Ureter (tissue), 1 donor: ENCODE measurements at places on chromosomes 7 and 10. TPM values are rescaled to one million over a fixed set of nuclear protein-coding genes. Genes with fewer than 3 reads are reported as not detected.

STEAP1B gene
- total RNA-seq, result 0.73 TPM

IDI1 gene
- total RNA-seq, result 36.2 TPM

GLI3 gene
- 28.8 TPM for total RNA-seq

SFRP4 gene
- total RNA-seq, result 1.9 TPM

SYT15 gene
- 10.4 TPM for total RNA-seq

PURB gene
- 26.4 TPM for total RNA-seq

OR6V1 gene
- not detected for total RNA-seq

TMEM270 gene
- not detected for total RNA-seq

- no peak for DNase-seq
Measured at GRCh38 chr10:64316416-64316815, 795.2 kb downstream of the REEP3 start.

GRCh38 chr7:21064698-21065648 lies 278.3 kb upstream of the SP8 start:
- no peak for DNase-seq

- no peak for DNase-seq
Measured at GRCh38 chr7:7557252-7557651, 9.4 kb upstream of the MIOS start.

DNA sequence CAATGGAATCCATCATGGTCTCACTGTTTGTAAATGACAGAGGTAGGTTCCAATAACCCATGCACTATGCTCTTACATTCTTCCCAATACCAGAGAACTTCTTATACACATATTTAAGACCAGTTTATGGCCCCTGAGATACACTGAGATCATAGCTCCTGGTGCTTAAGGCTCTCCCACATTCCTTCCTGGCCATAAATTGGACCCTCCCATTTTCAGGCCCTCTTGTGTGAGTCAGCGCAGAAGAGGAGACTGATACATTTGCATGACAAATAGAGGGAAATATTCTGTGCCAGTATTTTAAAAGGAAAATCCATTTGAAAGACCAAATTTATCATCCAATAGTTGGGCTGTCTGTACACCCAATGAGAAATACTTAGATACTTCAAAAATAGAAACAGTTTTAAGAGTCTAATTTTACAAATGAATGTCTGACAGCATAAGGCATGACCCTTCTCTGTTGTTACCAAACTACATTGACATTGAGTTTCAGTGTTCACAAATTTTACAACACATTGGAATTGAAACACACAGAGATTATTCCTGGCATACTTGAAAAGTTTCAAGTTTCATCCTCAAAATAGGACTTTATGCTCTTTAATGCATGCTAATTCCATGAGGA lies 35.3 kb downstream of the SLC16A9 start:
- DNase-seq, result no peak

DNA sequence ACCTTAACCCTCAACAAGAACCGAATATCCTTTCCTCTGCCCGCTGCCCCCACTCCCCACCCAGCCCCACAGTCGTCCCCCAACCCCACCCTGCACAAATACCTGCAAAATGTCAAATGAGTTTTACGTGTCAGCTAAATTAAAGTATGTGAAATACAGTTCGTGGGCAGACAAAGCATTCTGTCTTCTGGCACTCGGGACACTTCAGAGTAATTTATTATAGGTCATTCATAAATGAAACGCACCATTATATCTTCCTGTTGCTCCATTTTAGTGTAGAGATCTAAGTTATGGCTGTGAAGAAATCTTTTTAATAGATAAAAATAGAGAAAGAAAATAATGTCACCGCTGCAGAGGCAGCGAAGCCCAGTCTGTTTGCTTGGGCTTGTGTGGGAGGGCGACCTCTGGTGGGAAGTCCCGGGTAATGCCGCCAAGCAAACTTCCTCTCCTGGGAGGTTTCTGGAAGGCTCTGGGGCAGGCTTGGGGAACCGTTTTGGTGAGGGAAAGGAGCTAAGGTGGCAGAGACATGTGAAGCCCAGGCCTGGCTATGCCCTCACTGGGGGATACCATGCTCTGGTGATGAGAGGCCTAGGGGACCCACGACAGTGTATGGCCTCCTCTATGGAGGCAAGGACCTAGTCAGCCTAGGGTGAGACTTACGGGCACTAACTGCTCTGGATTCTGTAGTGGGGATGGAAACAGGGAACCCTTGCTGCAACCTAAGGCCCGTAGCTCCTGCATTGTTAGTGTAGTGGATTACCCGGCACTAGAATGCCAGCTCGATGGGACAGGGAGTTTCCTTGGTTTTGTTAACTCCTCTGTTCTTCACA lies 604.9 kb downstream of the LRMDA start:
- DNase-seq, result peak; percentile 86

DNA sequence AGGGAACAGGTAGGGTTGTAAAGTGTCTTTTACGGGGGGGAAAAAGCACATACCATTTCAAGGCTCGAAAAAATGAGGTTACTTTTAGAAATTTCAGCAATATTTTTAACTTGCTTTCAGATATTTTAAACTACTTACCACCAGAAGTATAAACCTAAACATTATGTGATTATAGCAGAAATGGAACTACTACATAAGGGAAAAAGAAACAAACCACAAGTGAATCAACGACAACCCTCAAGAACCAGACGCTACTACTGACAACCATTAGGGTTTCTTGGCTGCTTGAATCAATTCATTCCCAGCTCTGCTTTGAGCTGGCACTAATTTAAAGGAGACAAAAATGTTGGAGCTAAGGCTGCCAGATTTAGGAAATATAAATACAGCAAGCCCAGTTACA lies 80.1 kb downstream of the ZFAND4 start:
- DNase-seq, result no peak

DNA sequence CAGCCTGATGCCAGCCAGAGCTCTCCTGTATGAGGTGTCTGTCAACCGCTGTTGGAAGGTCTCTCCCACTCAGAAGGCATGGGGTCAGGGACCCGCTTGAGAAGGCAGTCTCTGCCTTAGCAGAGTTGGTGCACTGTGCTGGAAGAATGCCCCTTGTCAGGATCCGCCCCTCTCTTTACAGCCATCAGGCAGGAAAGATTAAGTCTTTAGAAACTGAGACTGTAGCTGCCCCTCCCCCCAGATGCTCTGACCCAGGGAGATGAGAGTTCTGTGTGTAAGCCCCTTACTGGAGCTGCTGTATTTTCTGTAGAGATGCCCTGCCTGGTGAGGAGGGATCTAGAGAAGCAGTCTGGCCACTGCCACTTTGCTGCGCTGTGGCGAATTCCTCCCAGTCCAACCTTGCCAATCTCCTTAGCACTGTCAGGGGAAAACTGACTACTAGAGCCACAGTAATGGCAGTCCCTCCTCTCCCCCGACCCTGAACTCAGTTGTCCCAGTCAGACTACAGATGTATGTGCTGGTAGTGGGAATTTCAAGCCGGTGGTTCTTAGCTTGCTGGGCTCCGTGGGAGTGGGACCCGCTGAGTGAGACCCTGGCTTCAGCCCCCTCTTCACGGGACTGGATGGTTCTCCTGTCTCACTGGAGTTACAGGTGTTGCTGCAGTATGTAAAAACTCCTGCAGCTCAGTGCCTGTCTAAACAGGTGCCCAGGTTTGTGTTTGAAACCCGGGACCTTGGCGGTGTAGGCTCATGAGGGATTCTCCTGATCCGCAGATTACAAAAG lies 285.5 kb upstream of the ZWINT start:
- DNase-seq, result no peak

- DNase-seq, result no peak
Measured at GRCh38 chr7:7237201-7237977, 55.0 kb downstream of the C1GALT1 start.

- no peak for DNase-seq
Measured at GRCh38 chr10:88987243-88987725, 3.3 kb upstream of the FAS start.

DNA sequence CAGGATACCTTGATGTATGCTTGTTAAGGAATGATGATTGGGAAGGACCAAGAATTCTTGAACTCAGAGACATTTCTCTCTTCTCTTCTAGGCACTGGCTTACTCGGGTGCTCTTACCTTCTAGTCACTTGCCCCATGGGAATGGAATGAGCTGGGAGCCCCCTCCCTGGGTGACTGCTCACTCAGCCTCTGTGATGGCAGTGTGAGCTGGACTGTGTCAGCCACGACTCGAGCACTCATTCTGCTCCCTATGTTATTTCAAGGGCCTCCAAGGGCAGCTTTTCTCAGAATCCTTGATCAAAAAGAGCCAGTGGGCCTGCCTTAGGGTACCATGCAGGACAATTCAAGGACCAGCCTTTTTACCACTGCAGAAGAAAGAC lies 10.7 kb downstream of the ZDHHC16 start:
- no peak for DNase-seq

DNA sequence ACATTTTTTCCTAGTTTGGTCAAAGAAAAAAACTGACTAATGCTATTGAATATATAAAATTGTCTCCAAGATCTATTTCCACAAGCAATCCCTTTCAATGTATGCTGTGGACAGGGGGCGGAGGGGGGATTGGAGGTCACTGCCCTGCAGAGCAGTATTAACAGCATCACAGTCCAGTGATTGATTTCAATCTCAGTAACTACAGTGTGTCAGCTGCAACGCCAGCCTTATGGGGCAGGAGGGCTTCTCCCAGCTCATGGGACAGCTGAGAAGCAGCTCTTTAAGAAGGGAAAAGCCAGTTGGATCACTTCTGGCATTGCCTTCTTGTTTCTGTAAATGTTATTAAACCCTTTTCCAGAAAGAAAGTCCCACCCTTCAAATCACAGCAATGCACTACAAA lies 65.0 kb downstream of the RAPGEF5 start:
- DNase-seq, result no peak

DNA sequence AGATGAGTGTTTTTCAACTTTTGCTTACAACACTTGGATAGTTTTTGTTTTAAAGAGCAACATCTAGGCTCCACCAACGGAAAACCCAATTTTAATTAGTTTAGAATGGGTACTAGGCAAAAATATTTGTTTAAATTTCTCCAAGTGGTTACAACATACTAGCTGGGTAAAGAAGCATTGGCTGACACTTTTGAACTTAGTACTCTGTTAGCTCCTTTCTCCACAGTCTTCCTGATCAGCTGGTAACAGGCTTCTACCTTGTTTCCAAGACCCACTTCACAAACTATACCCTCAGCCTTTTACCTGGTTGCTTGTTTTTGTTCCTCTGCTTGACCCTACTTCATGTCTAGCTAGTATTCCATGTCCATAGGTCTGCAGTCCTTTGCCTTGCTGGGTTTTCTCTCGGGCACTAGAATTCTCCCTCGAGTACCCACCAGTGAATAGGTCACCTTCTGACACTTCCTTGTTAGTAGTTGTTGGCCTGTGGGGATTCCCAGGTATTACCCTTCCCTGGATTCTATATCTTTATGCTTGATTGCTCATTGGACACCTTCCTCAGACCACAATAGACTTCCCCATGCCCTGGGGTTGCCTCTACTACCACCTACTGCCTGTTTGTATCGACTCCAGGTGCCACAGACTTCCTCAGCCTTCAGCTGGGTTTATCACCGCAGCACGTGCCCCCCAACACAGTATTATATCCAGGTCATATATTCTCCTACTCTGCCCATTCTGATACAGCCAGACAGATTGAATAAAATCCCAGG lies 42.0 kb downstream of the PRPS1L1 start:
- no peak for DNase-seq

DNA sequence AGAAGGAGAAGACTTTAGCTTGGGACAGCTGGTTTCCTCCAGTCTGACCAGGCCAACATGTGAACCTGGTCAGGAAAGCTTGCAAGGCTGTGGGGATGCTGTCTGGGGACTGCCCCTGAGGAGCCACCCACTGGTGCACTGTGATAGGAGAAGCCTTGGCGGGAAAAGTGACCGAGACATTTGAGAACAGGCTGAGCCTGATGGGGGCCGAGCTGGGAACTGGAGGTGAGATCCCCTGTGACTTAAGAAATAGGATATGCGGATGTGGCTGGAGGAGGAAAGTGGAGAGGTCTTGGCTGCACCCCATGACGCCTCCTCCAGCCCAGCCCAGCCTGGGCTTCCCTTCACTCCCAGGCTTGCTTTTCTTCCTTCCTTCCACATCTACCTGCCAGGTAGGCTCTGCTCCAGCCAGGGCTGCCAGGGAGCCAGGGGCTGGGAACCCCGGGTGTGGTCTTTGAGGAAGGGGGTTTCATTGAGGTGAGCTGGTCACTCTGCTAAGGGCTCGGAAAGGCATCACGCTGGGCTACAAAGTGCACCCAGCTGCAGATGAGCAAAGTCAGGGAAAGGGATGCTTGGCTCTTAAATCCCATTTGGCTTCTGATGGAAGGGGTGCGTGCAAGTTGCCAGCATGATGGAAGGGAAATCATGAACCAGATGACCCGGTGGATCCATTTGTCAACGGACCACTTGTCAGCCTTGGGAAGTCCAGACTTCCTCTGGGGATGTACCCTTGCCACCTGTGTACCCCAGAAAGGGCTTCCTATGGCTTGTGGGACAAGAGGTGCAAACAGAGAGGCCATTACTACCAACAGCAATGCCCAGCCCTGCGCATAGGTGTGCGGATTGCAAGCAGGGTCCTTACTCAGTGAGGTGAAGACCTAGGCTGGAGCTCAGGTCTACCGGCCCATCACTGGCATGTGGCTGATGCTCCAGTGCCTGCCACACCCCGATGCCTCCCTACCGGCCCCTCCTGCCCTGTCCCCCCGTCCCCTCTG lies 66.3 kb downstream of the C10orf143 start:
- peak; percentile 22 for DNase-seq

DNA sequence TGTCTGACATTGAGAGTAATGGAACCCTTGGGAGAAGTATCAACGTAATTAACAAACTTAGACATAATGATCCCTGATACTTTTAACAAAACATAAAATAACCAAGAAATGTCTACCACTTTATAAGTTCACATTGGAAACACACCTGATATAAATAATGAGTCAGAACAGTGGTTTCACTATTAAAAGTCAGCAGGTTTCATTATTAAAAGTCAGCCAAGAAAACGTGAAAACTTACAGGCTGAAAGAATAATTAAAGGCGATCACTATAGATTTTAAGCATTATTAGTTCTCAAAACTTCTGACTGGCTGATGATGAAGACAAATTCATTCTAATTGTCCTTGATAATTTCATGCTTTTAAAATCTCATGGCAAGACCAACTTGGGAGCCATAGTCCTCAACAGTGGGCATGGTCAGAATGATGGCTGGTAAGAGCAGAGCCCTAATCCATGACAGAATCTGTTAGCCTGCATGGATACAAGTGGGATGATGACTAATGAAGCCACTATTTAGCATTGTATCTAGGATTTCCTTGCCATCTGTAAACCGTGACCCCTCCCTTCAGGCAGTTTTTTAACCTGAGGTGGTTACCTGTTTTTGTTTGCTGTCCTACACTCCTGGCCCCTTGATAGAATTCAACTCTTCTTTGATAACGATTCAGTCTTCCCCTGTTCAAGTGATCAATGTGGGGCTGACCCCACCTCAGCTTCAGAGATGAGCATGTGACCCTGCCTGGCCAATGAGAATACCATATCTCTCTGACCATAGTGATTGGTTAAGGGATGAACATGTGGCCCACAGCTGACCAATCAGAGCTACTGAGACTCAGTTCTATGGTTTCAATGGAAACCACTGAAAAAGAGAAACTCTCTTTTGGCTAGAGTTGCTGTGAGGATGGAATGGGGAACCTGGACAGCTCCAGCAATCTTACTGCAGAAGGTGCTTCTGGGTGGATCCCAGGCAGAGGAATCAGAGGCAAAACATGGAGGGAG lies 151.0 kb downstream of the PLPP4 start:
- DNase-seq, result no peak

- no peak for DNase-seq
Measured at GRCh38 chr7:1114088-1114487, 26.2 kb downstream of the GPER1 start.
